ENCODE measurements at places on chromosomes 6 and 20.

DNA sequence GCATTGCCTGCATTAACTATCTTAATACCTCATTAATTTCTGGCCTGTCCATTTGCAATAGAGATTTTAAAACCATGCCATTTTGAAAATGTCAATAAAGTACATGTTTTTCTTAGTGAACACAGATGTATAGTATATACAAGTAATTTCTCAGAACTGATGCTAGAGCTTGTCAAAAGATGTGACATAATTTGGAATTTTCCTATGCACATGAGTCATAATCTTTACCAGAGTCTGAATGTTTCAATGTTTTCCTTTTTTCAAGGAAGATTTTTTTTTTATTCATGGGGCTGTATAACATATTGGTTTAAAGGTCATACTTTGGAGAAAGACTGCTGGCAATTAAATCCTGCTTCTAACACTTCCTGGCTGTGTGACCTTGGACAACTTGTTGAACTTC lies 1347.5 kb upstream of the ADGRB3 start:
- DNase-seq: no peak

DNA sequence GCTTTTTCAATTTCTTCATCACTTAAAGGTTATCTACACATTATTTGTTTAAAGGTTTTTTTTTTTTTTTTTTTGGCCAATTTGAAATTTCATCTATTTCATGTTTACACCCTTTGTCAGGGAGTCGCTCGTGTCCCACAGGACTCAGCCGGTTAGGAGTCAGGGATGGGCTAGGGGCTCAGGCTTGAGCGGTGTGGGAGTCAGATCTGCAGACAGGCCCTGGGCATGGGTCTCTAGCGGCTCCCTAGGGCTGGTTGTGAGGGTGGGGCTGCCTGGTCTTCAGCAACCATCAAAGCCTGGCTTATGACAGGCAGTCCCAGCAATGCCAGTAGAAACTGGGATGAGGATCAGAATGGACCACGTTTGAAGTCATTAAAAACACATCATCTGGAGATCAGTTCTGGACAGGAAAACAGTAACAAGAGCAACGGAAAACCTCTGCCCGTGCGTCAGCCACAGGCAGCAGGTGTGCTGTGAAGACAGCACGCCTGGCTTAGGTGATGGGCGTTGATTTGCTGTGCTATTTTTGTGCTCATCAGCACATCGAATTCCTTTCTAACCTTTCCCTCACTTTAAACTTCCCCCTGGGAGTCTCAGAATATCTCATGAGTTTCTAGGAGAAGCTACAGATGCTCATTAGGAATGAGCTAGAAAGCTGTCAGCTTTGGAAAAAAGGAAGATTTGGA lies 91.3 kb upstream of the MPC1 start:
- no peak for DNase-seq

- no peak for DNase-seq
Observed at GRCh38 chr6:116012471-116012949, 48.2 kb downstream of the FRK start.

DNA sequence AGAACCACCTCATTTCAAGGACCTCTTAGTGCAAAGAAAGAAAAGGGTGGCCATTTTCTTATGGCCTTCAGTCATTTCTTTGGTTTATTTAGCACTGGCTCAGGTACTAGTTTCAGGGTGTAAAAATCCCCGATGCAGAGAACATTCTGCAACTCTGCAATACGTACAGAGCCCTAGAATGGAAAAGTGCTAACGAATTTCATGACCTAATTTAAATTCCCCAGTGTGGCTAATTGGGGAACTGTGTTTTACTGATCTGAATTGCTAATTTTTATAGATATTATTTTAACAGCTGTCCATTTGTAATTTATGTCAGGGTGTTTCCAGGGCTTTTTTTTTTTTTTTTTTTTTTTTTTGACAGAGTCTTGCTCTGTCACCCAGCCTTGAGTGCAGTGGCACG lies 160.7 kb downstream of the UST start:
- DNase-seq: no peak

- DNase-seq: no peak
Observed at GRCh38 chr6:11023032-11023431, 21.1 kb downstream of the ELOVL2 start.
